DMS53 (cell line): ENCODE measurements at places on chromosomes 12 and 14.

DNA sequence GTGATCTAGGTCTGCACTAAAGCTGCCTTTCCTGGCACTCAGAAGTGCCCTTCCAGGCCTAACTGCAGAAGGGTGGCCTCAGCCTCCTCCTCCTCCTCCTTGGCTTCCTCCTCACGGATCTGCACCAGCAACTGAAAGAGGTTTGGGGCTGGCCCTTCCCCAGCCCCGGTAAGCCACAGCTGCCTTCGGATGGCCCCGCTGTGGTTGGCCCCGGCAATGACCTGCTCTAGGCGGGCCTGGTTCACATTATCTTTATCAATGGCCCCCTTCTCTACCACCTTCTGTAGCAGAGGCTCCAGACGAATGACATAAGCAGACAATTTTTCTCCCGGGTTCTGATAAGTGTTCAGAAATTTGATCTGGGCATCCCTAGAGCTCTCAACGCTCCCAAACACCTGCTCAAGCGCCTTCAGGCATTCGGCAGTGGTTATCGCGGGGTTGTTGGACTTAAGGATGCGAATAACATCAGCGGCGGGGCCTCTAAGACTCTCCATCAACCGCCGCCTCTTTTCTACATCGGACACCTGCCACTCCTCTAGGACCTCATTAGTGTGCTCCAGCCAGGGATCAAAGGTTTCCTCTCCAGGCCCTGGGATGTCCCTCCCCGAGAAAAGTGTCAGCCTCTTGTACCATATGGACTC, 1.5 kb downstream of the PNMA1 start:
- DNase-seq: peak; percentile 53

- peak; percentile 33 for DNase-seq
Measured at GRCh38 chr12:15001733-15002382, 29.0 kb downstream of the PDE6H start.

- DNase-seq: no peak
Measured at GRCh38 chr14:105660816-105661531, 134.6 kb downstream of the TMEM121 start.

DNA sequence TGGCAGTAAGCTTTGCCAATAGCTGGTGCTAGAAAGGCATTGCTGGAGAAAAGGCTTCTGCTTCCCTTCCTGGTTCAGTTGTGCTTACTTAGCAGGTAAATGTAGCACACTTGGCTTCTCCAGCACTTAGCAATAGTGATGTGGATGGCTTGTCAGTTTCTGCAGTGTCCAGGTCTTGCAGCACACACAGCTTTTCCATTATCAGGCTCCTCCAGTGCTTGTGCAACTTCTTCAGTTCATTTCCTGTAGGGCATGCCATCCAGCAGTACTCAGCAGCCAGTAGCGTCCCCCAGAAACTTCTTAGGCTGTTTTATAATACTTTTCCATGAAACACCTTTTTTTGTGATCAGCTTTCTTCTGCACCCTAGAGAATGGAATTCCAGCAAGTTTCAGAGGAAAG, 154.6 kb downstream of the SLC6A15 start:
- DNase-seq: peak; percentile 20

- DNase-seq: no peak
Measured at GRCh38 chr14:33271216-33271615, 332.5 kb downstream of the NPAS3 start.

DNA sequence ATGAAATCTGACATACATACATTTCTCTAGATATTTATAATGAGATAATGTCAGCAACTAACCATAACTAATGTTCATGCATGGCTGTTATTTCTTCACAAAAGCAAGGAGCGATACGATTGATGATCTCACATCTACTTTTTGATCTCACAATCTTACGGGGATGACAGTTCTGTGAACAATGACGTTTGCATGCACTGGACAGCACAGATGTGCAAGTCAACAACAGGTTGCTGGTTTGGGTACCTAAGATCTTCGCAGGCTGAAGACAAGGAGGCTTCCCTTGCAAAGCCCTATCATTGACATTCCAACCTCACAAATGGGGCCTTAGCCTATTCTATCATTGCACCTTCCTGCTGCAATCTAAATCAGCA, 53.6 kb downstream of the C12orf42 start:
- DNase-seq: no peak

GRCh38 chr12:4271717-4272423, 1.7 kb upstream of the CCND2 start:
- peak; percentile 100 for DNase-seq

DNA sequence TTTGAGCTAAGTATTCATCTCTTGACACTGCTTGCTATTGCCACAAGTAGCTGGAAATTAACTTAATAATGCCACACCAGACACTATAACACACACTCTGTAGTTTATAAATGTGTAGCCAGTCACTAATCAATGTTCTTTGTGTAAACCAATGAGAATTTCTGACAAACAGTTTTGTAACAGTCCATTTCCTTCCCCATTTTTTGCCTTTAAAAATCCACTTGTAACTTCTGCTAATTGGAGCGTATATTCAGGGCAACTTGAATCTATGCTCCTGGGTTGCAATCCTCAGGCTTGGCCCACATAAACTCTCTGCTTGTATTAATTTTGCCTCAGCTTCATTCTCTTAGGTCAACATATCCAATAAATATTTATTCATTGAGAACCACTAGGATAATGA, 125.0 kb upstream of the DHRS4 start:
- no peak for DNase-seq

DNA sequence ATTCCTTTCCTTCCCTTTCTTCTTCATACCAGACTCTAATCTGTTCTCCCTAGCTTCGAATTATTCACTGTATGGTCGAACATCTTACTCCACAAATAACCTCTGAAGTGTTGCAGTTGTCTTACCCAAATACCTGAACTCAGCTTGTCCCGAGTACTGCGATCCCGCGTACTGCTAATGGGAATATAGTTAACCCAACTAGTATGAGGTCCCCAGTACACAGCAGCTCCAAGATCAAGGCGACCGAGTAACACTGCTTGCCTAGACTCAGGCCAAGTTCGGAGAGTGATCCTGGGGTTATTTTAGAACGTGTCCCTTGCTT, 462 bp upstream of the ETNK1 start:
- DNase-seq: peak; percentile 93

GRCh38 chr12:93380480-93381121, 2.9 kb downstream of the NUDT4 start:
- peak; percentile 61 for DNase-seq

- DNase-seq: no peak
Measured at GRCh38 chr14:100363053-100363452, 39.9 kb downstream of the SLC25A47 start.

- DNase-seq: no peak
Measured at GRCh38 chr14:81400852-81401251, 728 bp upstream of the STON2 start.

- DNase-seq: peak; percentile 86
Measured at GRCh38 chr14:22852940-22853767, 16.8 kb downstream of the MMP14 start.

- peak; percentile 66 for DNase-seq
Measured at GRCh38 chr14:39267608-39268005, 33.9 kb downstream of the MIA2 start.

GRCh38 chr14:102218688-102219087, 79.0 kb downstream of the WDR20 start:
- DNase-seq: no peak

- no peak for DNase-seq
Measured at GRCh38 chr12:2804393-2805142, 7.9 kb upstream of the ITFG2 start.

DNA sequence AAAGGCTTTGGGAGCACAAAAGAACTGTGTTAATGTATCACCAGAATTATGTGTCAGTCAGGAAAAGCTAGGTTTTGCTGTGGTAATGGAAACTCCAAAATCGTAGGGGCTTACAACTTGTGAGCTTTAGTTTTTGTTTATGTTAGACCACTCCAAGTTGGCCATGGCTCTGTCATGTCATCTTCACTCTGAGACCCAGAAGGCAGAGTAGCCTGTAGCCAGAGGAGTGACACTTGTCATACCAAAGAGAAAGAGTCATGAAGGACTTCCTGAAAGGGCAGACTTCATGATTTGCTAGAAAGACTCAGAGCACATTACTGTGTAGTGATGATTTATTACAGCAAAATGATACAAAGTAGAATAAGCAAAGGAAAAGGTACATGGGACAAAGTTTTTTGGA, 133.6 kb upstream of the SSTR1 start:
- DNase-seq: peak; percentile 11

DNA sequence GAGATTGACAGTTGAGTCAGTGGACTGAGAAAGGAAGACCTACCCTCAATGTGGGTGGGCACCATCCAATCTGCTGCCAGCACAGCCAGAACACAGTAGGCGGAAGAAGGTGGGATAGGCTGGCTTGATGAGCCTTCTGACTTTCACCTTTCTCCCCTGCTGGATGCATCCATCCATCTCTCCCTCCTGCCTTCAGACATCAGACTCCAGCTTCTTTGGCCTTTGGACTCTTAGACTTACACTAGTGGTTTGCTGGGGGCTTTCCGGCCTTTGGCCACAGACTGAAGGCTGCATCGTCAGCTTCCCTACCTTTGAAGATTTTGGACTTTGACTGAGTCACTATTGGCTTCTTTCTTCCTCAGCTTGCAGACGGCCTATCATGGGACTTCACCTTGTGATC, 456.5 kb upstream of the MIS18BP1 start:
- no peak for DNase-seq

DNA sequence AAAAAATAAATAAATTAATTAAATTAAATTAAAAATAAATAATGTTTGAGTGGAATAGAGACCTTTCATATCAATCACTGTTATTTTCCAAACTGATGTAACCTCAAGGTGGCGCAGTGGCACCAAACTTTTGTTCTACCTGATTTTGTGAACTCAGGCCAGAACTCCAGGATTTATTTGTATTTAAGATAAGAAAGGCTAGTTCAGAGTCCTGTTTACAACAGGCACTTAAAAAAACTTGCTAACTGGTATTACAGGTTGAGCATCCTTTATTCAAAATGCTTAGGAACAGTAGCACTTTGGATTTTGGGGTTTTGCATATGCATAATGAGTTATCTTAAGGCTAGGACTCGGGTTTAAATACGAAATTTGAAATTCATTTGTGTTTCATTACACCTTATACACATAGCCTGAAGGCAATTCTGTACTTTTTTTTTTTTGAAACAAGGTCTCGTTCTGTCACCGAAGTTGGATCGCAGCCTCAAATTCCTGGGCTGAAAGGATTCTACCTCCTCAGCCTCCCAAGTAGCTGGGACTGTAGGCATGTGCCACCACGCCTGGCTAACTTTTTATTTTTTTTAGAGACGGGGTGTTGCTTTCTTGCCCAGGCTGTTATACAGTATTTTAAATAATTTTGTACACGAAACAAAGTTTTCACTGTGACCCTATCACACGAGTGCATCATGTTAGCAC, 32.4 kb downstream of the YY1 start:
- DNase-seq: peak; percentile 32

- DNase-seq: no peak
Measured at GRCh38 chr12:96743606-96744005, 163.5 kb upstream of the NEDD1 start.

DNA sequence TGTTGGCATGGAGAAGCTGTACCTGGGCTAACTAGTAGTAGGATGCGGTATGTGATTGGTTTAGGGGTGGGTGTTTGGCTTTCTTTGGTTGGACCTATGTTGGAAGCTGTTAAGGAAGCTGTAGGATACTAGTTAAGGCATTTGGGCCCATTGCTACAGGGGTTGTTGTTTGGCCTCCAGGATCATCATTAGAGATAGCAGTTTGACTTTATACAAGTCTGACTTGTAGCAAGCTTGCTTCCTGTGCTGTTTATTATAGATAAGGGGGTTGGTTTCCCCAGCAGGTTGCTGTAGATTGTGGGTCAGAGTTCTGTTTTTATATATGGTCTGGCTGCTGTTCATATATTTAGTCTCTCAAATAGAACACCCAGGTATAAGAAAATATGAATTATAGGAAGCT, 1.4 kb upstream of the PRIM1 start:
- DNase-seq: no peak

DNA sequence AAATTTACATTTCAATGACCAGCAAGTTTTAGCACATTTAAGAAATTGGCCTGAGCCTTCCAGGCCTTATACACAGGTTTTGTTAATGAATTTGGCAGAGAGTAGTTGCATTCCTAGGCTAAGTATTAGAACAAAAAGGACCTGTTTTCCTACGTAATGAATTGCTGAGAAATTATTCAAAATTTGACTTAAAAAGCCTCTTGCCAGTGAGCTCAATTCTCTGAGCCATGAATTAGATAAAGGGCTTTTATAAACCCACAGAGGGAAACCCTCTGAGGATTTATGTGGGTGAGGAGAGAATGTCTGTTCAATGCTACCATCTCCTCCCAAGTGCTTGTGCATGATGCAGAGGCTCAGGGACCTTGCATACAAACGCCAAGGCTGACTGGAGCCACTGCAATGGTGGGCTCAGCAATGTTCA, 94.5 kb upstream of the PELI2 start:
- DNase-seq: no peak

GRCh38 chr12:52896190-52897100, 8.4 kb downstream of the KRT8 start:
- peak; percentile 76 for DNase-seq

GRCh38 chr12:9149372-9149771, 33.7 kb upstream of the A2M start:
- DNase-seq: peak; percentile 59

DNA sequence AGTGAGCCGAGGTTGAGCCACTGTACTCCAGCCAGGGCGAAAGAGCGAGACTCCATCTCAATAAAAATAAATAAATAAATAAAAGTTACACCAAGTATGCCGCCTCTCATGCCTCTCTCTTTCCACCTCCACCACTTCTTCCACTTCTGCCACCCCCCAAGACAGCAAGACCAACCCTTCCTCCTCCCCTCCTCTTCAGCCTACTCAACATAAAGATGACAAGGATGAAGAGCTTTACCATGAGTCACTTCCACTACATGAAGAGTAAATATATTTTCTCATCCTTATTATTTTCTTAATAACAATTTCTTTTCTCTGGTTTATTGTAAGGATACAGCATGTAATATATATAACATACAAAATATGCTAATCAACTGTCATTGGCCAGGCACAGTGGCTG, 3.6 kb upstream of the TMED2 start:
- no peak for DNase-seq

DNA sequence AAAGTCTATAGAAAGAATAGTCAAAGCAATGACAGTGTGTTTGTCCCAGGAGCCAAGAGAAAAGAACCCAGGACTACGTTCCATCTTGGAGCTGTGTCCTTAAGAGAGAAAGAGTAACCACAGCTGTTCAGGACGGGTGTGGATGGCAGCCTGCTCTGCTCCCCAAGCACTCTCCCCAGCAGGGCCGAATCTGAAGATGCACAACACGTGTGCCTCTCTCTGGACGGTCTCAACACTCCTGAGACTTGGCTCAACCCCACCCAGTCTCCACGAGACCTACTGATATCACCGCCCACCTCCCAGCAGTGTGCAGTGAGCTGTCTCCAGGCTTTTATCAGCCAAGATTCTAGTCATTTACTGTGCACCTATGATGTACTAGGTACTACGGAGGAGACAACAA, 27.3 kb upstream of the ANO2 start:
- DNase-seq: no peak

GRCh38 chr12:132672678-132673077, 14.5 kb downstream of the POLE start:
- no peak for DNase-seq
